ENCODE measurements at places on chromosomes 2 and 18.

GRCh38 chr2:26185954-26186770, 13.3 kb downstream of the GAREM2 start:
- no peak for DNase-seq

- DNase-seq: no peak
Observed at GRCh38 chr2:101736233-101736632, 38.7 kb downstream of the MAP4K4 start.

- no peak for DNase-seq
Observed at GRCh38 chr2:149744865-149745264, 157.3 kb upstream of the MMADHC start.

- DNase-seq: no peak
Observed at GRCh38 chr2:26333293-26333692, 12.7 kb upstream of the SELENOI start.

DNA sequence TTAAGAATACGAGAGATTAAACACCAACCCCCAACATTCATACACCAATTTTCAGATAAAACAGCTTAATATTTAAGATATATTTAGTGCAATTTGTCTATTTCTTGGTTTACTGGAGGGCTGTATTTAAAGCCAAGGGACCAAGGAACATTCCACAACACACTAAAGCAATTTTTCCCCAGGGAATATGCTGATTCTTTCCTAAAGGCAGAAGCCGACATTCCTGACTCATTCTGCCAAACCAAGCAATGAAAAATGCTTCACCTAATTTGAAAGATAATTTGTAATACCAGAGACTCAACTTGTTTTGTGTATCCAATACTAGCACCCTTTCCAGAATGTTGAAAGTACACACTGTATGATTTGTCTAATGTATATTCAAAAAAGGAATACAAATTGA, 1267.6 kb upstream of the PIK3C3 start:
- DNase-seq: no peak

DNA sequence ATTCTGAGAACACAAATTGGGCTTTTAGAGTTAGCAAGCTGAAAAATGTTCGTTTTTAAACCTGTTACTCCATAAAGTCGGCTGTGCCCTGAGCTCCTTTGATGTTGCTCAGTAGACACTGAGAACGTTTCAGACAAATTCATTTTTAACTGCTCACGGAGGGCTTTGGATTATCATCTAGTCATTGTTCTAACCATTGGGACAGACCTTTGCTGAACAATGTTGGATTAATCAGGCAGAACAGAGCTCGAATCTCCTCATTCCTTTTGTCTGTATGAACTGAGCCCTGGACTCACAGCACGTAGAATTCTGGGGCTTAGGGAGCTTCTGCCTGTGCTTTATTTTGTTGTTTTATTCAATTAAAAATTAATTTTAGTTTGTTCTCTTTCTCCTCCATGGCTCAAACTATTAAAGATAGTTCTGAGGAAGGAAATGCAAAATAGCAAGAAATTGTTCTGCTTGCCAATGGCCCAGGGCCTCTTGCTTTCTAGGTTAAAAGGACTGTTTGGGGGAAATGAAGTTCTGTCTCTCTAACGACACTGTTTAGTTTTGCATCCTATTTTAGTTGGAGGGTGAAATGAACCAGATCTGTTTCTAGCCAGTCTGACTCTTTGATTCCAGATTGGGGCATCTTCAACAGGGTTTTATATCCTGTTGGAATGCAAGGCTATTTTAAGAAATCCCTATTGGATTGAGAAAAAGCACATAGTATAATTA, 114.7 kb upstream of the CXCR4 start:
- DNase-seq: no peak

- no peak for DNase-seq
Observed at GRCh38 chr2:226073496-226074160, 674.1 kb downstream of the NYAP2 start.

GRCh38 chr2:22690096-22690495, 694.9 kb upstream of the KLHL29 start:
- DNase-seq: no peak

GRCh38 chr2:225471482-225471881, 72.0 kb downstream of the NYAP2 start:
- DNase-seq: no peak

GRCh38 chr2:112161431-112162145, 23.4 kb downstream of the FBLN7 start:
- peak; percentile 22 for DNase-seq

DNA sequence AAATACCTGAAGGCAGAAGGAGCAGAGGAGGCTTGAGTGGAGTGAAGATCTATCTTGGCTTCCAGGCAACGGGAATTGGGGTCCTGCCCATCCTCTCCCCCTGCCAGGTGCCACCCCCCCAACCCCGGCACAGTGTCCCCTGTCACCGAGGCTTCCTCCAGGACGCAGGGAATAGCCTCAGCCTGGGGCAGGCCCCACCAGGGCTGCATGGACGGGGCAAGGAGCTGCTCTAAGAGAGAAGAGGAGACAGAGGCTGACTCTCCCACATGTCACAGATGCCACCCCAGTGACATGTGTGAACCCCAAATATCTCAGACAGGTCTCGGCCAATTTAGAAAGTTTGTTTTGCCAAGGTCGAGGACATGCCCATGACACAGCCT, 42.1 kb downstream of the PXDN start:
- no peak for DNase-seq

DNA sequence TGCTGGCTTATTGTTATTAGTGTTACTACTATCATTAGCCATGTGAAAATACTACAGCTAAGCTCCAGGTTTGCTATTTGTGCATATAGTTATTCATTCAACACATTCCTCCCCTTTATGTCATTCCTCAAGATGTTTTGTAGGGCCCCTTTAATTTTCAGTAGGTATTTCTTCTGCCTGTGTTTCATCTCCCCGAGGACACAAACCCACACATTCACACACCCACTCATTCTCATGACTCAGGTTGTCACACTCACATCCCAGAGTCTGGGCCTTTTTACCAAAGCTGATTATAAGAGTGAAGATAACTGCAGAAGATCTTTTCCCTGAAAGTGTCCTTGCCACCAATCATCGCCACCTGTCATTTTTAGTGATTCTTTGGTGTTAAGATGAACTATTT, 68.6 kb upstream of the SPOPL start:
- DNase-seq: no peak

DNA sequence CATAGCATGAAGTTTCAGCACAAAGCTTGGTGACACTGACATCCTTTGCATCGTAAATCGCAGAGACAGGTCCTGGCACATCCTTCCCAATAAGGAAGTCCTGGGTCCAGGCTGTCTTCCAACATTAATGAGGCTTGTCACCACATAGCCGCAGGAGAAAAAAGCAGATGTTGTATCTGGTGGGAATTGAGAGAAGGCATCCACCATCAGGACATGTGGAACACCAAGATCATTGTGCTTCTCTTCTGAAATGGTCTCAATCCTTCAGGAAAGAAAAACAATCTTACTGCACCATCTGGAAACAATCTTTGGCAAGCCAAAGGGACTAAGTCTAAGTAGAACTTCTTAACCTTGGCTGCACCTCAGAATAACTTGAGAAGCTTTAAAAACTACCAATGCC, 119.0 kb upstream of the ARHGAP28 start:
- no peak for DNase-seq

DNA sequence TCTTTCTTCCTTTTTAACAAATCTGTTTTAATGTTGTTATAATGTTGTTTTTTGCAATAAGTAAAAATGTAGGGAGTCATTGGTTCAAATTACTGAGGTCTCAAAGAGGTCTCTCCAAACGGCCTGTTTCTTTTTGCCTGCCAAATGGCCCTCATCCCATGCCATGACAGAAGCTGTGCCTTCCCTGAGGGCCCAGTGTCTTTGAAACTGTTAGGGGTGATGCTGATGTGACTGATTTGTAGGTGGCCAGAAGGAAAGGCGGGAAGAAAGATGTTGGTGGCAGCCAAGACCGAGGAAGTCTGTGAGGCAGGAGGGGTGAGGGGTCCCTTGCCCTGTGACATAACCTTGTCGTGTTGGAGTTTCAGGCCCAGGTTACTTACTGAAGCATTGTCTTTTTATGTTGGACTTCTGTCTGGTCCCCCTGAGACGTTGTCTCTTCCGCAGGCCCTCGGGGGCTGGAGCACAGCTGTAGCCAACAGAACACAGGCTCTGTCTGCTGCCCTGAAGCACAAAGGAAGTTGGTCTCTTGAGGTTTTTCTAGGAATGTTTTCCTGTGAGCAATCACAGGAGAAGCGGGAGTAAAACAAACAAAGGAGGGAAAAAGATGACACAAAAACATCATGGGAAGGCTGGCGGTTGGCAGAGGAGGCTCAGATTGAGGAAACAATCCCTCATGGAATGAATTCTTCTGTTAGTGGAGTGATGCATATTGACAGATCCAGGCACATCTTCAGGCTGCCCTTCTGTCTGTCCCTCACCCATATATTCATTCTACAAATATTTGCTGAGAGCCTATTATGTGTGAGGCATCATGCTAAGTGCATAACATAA, 4.9 kb upstream of the ST3GAL5 start:
- no peak for DNase-seq

Measured in sciatic nerve (tissue), 2 donors.